ENCODE measurements at places on chromosomes 7 and 10.

- peaks cover 2% of the 10 kb centered on the region for H3K27me3 ChIP-seq
- H3K27ac ChIP-seq = peak overlapping the region; percentile 54
- H3K36me3 ChIP-seq = peaks cover 11% of the 10 kb centered on the region
- H3K4me3 ChIP-seq = peak overlapping the region; percentile 15
- H3K4me1 ChIP-seq = peaks cover 83% of the 10 kb centered on the region
Observed at GRCh38 chr10:61937631-61938351, 36.3 kb downstream of the ARID5B start.

DNA sequence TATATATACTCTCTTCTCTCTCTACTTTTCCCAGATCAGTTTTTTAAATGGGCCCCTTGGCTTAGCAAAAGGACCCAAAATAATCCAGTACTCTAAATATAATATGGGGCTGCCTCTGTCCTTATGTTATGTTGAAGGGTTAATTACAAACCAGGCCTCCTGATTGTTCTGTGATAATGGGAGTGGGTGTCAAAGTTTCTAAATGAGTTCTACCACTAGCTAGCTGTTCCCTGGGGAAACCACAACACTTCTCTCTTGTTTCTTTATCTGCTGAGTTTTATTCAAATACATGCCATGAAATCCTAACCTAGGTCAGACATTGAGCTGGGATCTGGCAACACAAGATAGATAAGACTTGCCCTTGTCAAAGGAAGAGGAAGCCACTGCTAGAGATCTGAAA lies 3.8 kb downstream of the HTR5A start:
- H3K4me1 ChIP-seq = no peaks in the 10 kb centered on the region
- no peak overlapping the region for H3K4me3 ChIP-seq
- H3K27ac ChIP-seq = no peak overlapping the region

DNA sequence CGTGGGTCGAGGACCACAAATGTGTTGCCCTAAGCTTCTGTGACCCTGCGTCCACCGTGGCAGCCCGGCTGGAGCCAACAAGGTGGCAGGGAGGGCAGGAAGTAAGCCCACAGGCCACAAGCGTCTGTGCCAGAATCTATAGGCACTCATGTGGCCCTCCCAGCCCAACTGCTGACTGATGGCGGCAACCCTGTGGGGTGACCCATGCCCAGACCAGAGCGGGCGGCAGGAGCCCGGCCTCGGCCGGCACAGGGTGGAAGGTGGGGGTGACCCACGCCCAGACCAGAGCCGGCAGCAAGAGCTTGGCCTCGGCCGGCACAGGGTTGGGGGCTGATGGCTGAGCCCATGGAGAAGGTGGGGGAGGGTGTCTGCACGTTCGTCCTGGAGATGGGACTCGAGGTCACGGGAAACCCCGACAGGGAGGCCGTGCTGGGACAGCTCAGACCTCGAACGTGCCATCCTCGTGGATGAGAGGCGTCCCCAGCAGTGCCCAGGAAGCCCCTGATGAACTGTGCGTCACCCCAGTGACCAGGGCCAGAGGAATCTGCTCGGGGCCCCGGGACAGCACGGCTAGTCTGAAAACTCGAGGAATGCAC lies 181.0 kb downstream of the ELFN1 start:
- H3K4me1 ChIP-seq = peaks cover 30% of the 10 kb centered on the region
- H3K27ac ChIP-seq = no peak overlapping the region
- no peak overlapping the region for H3K4me3 ChIP-seq
- H3K27me3 ChIP-seq = peaks cover 2% of the 10 kb centered on the region
- no peak for DNase-seq

DNA sequence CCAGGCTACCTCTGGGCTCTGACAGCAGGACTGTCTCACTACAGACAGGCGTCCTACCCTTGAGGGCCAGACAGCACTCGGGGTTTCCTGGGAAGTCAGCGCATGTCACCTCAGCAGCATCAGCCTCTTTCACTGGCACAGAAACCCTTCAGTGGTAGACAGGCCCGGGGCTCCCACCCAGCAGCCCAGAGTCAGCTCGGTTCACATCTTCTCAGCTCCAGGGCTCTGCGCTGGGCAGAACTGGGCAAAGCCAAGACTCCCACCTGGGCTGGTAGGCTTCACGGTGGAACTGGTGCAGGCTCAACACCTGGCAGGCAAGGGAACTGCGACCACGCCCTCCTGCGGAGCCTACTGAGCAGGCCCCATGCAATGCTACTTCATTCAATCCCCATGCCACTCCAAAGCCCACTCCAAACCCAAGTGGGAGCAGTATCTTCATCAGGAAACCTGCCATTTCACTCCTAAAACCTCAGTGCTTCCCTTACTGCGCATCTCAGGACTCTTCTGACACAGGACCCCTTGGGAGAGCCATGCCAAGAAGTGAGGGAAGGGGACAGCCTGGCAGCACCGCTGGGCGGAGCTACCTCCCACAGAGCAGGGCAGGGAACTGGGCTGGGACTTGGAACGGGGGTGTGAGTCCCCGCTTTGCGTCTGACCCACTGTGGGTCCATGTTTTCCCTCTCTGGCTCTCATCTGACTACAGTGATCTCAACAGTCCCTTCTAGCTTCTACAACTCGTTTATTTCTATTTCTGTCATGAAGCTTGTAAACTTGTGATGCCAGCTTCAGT lies 60.4 kb downstream of the SCRN1 start:
- no peak overlapping the region for H3K4me3 ChIP-seq
- no peak for DNase-seq
- no peak overlapping the region for H3K27ac ChIP-seq
- peaks cover 2% of the 10 kb centered on the region for H3K27me3 ChIP-seq
- H3K36me3 ChIP-seq = peaks cover 4% of the 10 kb centered on the region

DNA sequence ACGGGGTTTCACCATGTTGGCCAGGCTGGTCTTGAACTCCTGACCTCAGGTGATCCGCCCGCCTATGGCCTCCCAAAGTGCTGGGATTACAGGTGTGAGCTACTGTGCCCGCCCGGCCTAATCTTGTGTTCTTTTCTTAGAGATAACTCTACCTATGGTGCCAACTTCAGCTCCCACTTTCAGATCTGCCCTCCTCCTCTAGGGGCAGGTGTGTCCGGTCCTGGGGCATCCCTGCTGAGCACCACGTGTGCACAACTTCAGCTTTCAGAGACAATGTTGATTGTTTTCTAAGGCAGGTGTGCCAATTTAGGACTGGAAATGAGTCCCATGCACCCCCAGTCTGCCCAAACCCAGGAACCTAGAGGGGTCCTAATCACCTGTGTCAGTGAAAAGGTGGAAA lies 18.5 kb upstream of the FXYD4 start:
- no peaks in the 10 kb centered on the region for H3K36me3 ChIP-seq
- no peak overlapping the region for H3K27ac ChIP-seq
- peaks cover 9% of the 10 kb centered on the region for H3K4me1 ChIP-seq
- H3K27me3 ChIP-seq = peaks cover 8% of the 10 kb centered on the region
- DNase-seq = no peak
- no peak overlapping the region for H3K4me3 ChIP-seq

DNA sequence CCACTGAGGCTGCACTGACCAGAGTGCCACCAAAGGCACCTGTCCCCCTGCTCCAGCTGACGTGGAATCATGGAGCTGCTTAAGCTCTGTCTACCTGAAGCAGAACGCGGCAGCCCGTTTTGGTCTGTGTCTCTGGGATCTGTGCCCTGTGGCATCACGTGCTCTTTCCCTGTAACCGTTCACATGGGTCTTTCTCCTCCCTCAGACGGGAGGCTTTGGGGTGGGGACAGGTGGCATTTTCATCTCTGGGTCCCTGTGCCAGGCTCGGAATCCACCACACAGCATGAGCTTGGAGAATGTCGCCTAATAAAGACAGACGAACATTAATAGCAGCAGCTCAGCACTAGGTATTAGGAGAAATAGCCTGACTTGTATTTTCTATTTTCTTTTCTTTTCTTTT lies 1.6 kb upstream of the ADAP1 start:
- H3K4me3 ChIP-seq = peak overlapping the region; percentile 61
- no peaks in the 10 kb centered on the region for H3K36me3 ChIP-seq
- no peak for DNase-seq
- peaks cover 6% of the 10 kb centered on the region for H3K27me3 ChIP-seq
- H3K27ac ChIP-seq = peak overlapping the region; percentile 73
- H3K4me1 ChIP-seq = peaks cover 6% of the 10 kb centered on the region

DNA sequence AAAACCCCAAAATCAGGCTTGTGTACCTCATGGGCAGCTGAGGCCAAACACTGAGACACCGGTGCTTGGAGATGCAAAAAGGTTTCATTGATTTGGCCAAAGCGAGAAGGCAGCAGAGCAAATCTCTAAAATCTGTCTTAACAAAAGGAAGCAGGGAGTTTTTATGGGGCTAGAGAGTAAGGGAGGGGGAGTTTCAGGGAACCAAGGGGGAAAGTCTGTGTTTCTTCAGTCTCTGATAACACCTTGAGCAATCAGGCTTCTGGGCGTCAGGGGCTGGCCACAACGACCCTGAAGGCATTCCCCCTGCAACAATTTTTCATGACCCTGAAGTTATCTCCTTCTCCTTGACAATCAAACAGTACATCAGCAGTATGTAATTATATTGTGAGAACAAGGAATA lies 2.7 kb upstream of the ZNF786 start:
- H3K4me3 ChIP-seq = peak overlapping the region; percentile 15
- no peak overlapping the region for H3K27ac ChIP-seq
- no peak for DNase-seq
- H3K36me3 ChIP-seq = no peaks in the 10 kb centered on the region

DNA sequence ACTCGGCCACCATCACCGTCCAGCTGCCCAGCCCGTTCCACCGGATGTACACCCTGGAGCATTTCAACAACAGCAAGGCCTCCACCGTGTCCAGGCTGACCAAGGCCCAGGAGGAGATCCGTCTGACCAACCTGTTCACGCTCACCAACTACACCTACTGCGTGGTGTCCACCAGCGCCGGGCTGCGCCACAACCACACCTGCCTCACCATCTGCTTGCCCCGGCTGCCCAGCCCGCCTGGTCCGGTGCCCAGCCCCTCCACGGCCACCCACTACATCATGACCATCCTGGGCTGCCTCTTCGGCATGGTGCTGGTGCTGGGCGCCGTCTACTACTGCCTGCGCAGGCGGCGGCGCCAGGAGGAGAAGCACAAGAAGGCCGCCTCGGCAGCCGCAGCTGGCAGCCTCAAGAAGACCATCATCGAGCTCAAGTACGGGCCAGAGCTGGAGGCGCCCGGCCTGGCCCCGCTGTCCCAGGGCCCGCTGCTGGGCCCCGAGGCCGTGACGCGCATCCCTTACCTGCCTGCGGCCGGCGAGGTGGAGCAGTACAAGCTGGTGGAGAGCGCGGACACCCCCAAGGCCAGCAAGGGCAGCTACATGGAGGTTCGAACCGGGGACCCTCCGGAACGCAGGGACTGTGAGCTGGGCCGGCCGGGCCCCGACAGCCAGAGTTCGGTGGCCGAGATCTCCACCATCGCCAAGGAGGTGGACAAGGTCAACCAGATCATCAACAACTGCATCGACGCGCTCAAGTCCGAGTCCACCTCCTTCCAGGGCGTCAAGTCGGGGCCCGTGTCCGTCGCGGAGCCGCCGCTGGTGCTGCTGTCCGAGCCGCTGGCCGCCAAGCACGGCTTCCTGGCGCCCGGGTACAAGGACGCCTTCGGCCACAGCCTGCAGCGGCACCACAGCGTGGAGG lies 75.8 kb downstream of the ELFN1 start:
- H3K27me3 ChIP-seq = no peaks in the 10 kb centered on the region
- DNase-seq = no peak
- H3K4me1 ChIP-seq = peaks cover 28% of the 10 kb centered on the region
- no peak overlapping the region for H3K4me3 ChIP-seq

GRCh38 chr10:97805096-97805884 lies 33.5 kb upstream of the SFRP5 start:
- H3K4me1 ChIP-seq = no peaks in the 10 kb centered on the region
- no peak overlapping the region for H3K27ac ChIP-seq
- peaks cover 5% of the 10 kb centered on the region for H3K27me3 ChIP-seq
- H3K4me3 ChIP-seq = no peak overlapping the region
- DNase-seq = no peak
- no peaks in the 10 kb centered on the region for H3K36me3 ChIP-seq

DNA sequence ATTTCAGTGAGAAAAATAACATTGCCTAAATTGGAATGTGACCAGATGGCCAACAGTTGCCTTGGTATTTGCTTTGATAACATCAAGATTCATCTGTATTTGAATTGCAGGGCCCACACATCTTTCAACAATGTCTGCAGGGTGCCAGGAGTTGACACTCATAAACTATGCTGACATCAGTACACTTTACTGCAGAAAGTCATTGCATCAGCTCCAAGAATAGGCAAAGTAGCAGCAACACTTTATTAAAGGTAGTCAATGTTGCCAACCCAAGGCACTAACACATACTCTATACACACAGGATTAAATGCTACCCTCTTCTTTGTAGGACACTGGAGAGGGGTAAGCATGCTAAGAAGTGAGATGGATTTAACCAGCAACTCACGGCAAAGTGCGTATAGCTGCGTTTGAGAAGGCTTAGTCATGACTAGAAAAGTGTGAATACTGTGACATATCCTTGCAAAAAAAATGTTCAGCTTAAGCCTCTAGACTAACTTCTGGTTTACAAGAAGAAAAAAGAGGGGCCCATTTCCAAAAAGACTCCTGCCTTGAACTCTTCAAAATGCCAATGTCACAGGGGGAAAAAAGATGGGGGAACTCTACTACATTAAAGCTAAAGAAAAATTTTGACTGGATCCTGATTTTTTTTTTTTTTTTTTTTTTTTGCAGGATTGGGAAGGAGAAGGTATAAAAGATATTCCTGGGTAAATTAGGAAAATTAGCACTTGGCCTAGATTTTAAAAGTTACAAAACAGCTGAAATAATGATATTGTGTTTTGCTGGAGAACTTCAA lies 2.2 kb downstream of the BBIP1 start:
- H3K4me3 ChIP-seq = peak overlapping the region; percentile 99
- no peaks in the 10 kb centered on the region for H3K36me3 ChIP-seq
- peaks cover 35% of the 10 kb centered on the region for H3K4me1 ChIP-seq
- H3K27ac ChIP-seq = peak overlapping the region; percentile 12

- no peak overlapping the region for H3K27ac ChIP-seq
- no peaks in the 10 kb centered on the region for H3K27me3 ChIP-seq
- DNase-seq = no peak
- H3K4me3 ChIP-seq = no peak overlapping the region
- no peaks in the 10 kb centered on the region for H3K4me1 ChIP-seq
Observed at GRCh38 chr7:80884511-80885195, 34.2 kb downstream of the SEMA3C start.

GRCh38 chr10:110398419-110399105 lies 93.8 kb upstream of the SMNDC1 start:
- H3K27me3 ChIP-seq = peaks cover 2% of the 10 kb centered on the region
- DNase-seq = no peak
- H3K4me1 ChIP-seq = peaks cover 18% of the 10 kb centered on the region
- no peak overlapping the region for H3K4me3 ChIP-seq

DNA sequence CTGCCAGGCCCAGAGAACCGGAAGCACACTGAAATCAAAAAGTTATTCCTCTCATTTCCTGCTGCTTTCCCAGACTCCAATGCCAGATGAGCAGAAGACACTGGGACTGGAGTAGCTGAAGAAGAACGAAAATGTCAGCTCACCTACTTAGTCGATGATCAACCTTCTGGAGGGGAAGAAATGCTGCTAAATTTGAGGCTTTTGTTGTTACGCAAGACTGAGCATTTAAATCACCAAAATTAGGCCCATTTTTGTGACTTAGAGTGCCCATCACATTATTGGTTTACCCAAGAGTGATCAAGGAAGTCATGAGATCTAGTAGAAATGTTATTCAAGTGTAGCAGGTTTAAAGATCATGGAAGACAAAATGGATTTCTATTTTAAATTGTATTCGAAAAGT lies 182.1 kb upstream of the PLXDC2 start:
- no peak for DNase-seq
- peaks cover 10% of the 10 kb centered on the region for H3K4me1 ChIP-seq
